CD4-positive, alpha-beta T cell treated with Interferon alpha-2 for 1 hour (primary cell): ENCODE measurements at places on chromosomes 4 and X.

DNA sequence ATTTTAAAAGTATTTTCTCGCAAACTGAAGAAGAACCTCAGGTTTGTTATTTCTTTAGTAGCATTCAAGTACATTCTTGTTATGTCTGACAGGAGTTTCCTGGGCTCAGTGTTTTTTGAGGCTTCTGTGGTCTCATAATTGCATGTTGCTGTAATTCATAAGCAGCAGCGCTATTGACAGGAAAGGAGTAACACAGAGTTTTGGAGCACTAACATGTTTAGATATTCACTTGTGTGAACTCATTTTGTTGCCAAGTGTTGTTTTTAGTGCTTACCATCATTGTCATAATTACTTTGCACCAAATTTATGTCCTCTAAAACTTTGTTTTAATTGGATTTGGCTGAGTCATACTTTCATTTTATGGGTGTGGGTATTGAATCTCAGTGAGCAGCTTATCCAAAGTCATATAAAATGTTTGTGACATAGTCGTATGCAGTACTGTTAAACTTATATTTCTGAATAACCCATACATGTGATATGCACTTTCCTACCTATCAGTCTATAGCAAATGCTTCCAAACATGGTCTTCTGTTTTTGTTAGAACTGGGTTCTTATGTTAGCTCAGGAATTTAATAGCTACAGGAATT is 358.7 kb upstream of the CTSO start:
- DNase-seq = no peak

GRCh38 chrX:23822841-23823240 is 39.9 kb downstream of the SAT1 start:
- DNase-seq = no peak

- no peak for DNase-seq
Observed at GRCh38 chr4:112201915-112202505, 29.6 kb upstream of the AP1AR start.

GRCh38 chr4:184120549-184121127 is 97.0 kb downstream of the ENPP6 start:
- DNase-seq = no peak

DNA sequence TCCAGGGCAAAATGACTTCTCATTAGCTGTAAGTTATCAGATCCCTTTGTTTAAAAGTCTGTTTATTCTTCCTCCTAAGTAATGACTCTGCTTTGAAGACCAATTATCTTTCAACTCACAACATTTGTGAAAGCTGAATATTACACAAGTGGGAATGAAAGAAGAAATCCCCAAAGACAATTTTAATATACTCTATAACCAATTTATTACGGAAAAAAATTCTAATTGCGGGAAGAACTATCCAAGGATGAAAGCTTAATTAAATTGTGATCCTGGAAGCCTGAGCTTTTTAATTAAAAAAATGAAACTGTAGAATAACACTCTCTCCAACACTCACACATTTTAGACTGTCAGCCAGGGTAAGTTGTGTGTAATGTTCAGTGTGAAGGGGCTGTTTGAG is 15.6 kb upstream of the SHISA3 start:
- DNase-seq = no peak

DNA sequence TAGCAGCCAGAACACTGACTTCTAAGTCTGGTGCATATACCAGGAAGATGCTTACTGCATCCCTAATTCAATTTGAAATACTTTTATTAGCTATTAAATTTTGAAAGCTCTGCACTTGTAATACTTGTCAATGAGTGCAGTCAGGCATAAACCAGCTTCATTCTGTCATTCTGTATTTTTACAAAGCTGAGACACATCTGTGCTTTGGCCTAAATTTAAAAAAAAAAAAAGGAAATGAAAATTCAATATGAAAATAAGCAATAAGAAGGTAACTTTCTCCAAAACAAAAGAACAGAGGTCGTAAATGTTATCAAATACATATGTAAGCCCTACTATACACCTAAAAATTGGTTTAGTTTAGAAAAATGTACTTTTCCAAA is 7.0 kb downstream of the SMIM14 start:
- DNase-seq = no peak

- DNase-seq = no peak
Observed at GRCh38 chrX:133980832-133981588, 4.4 kb downstream of the GPC3 start.
